NCI-H1092 (cell line): ENCODE measurements at places on chromosomes 3 and 15.

- no peak for DNase-seq
These were observed 126.5 kb downstream of the DGKG start for GRCh38 chr3:186235554-186235953.

DNA sequence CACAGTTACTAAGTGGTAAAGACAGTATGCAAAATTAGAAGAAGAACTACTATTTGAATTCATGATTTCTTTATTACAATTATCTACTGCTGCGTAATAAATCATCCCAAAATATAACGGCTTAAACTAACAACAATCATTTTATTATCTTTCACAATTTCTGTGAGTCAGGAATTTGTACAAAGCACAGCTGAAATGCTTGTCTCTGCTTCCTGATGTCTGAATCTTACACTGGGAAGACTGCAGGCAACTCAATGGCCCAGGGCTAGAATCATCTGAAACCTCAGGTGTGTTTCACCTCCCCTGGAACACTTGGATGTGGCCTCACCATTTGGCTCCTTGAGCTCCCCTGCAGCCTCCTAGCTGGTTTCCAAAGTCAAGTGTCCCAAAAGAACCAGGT, 145.1 kb downstream of the MAGI1 start:
- DNase-seq = no peak

DNA sequence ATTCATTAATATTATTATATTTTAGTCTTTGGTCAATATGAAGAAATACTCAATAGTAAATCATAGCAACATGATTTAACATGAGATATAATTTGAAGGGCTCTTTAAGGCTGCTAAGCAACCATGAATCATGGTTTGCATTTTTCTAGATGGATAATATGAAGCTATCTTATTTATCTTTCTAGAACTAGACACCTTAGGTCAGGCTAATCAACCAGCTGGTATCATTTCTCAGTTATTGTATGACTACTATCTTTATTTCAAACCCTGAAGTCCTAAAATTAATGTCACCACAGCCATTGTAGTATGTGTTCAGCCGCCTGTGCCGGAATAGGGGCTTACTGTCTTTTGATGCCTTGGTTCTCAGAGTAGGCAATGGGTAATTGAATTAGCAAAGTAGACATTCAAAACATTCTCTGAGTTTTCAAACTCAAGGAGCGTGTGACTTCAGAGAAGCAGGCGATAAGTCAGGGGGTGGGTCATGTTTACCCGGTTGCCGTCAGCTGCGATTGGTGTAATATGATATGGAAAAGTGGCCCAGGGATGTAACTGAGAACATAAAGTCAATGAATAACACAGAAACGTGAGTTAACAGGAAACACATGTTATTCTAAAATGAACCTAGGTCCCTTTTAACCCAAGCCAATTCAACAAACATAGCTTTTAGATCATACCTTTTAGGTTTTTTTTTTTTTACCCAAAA, 93.4 kb upstream of the CTDSPL start:
- peak; percentile 30 for DNase-seq

GRCh38 chr3:42799376-42799775, 4.9 kb downstream of the HIGD1A start:
- no peak for DNase-seq

GRCh38 chr3:12768579-12769527, 9.8 kb upstream of the TMEM40 start:
- DNase-seq = no peak

DNA sequence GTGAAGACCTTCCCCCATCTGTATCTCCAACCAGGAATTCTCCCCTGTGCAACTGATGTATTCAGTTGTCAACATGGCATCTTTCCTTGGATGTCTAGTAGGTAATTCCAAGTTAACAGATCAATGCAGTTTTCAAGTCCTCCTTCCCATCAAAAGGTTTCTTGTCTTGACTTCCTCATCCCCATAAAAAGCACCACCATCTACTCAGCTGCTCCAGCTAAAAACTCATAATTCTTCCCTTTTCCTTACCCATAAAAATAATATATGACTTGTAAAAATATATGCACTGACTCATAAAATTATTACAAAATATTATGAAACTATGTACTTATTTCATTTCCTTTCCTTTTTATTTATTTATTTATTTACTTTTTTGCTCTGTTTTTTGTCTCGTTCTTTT, 5.0 kb upstream of the CAND2 start:
- no peak for DNase-seq

GRCh38 chr15:91921188-91921842, 67.8 kb downstream of the SLCO3A1 start:
- DNase-seq = no peak

- DNase-seq = no peak
These were observed 33.6 kb downstream of the MORF4L1 start for GRCh38 chr15:78906316-78906620.

GRCh38 chr3:190004656-190005055, 116.0 kb downstream of the P3H2 start:
- DNase-seq = no peak

DNA sequence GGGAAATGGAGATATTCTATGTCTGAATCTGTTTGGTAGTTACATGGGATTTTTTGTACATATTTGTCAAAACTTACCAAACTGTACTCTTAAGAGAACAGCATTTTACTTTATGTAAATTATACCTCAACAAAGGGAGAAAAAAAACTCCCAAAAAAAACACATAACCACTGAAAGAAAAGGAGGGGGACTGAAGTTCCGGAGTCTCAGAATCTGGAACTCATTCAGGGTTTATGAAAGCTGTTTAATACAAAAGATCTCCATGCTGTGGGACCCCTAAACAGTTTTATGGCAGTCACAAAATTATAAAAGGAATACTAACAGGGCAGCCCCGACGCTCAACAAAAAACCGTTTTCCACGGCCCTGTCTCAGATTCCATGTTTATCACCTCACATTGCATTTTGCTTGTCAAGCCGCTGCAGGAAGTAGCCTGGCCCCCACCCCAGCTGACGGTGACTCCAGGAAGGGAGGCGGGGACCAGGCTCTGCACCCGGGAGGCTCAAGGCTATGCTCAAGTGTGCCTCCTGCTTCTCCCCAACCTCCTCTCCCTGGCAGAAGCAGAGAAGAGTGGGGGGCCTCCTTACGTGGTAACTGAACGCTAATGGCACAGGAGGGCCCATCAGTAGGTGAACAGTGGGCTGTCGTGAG, 29.3 kb downstream of the RFT1 start:
- no peak for DNase-seq

DNA sequence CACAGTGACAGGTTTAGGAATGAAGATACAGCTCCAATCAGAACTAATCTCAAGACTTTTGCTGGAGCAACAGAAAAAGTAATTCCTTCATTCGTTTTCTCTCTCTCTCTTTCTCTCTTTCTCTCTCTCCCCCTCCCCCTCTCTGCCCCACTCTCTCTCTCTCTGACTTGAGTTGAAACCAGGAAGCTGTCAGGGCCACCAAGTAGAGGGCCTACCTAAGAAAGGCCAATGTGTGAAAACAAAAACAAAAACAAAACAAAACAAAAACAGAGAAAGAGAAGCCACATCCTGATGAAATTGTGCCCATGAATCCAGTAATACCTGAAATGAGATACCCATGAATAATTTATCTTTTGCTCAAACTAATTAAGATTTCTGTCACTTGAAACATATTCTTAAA, 72.9 kb downstream of the ATP8B4 start:
- no peak for DNase-seq

DNA sequence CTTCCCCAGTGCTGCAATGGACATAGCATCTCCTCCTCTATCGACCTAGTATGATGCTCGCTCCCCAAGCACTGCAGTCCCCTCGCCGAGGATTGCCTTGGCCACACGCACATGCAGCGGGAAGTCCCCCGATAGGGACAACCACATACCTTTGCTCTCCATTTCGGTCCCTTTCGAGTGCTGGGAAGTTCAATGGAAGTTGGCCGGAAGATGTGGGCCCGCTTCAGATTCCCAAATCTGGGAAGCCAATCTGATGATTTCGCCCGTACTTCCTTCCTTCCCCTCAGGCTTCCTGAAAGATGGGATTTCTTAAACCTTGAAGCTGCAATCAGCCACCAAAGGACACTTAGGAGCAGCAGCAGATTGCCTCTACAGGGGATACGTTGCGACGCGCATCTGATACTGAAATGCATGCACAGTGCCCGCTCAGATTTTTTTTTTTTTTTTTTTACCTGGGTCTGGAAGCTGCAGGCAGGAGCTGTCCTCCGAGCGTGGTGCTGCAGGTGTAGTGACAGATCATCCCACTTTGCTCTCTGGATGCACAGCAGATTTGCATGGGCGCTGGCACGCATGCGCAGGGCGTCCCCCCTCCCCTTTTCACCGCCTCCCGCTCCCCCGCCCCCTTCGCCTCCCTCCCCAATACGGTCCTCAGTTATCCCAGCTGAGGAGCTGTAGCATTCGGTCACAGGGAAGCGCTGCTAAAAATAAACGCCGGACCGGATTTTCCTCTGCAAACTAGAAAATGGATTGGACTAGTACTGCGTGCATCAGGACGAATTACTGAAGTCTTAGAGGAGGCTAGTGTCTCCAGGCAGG, at the start of gene FGF12:
Gene FGF12, minus strand, starts transcription at position 510 of the 816 bp plus-strand sequence.
- peak; percentile 76 for DNase-seq

GRCh38 chr15:53627279-53627678, 132.2 kb downstream of the WDR72 start:
- DNase-seq = no peak

DNA sequence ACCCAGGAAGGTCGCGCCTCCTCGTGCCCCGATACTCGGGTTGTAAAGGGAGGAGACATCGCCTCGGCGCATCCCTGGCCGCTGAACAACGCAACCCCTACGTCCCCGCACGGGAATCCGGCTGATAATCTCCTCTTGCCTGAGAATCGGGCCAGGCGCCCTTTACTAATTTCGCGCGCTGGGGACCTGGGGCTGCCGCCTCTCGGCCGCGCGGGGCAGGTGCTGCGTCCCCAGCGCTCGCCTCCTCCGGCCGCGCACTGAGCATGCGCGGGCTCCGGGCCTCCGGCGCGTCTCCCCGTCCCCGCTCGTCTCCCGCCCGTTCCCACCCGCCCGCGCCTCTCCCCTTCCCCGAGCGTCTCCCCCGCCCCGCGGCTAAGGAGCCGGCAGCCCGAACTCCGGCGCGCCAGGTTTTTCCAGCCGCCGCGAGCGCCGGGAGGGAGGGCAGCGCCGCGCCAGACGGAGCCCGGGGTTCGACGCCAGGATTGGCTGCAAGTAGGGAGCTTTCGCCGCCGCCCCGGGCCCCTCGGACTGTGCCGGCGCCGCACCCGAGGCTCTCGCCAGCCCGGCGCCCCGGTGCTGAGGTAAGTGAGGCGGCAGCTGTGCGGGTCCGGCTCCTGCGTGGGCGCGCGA, at the start of gene CNTN4:
Gene CNTN4, plus strand, starts transcription at position 469 of the 630 bp plus-strand sequence.
- DNase-seq = peak; percentile 76

DNA sequence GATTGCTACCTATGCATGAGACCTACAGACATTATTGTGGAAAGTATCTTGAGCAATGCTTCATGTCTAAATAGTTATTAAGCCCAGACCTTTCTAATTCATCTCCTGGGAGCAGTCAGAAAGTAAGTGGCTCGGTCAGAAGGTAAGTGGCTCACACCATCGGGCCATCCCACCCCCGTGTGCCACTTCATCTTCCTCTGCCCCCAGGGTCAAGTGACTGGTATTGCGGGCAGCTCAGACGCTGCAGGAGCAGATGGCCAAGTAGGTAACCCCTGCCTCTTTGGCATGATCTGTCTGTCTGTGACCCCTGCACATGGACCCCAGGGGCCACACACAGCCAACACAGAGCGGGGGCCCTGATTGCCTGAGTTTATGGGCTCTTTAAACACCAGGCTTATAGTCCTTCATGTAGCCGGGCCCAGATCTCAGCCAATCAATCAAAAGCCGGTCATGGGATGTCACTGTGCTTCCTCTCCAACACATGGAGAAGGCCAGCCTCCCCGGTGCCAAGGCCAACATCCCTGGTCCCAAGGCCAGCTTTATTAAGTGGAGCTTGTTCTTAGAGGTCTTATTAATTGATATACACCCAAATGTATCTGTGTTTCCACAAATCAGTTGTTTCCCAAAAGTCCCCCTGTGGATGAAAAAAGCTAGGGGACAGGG, 42.9 kb downstream of the LARP6 start:
- DNase-seq = no peak

DNA sequence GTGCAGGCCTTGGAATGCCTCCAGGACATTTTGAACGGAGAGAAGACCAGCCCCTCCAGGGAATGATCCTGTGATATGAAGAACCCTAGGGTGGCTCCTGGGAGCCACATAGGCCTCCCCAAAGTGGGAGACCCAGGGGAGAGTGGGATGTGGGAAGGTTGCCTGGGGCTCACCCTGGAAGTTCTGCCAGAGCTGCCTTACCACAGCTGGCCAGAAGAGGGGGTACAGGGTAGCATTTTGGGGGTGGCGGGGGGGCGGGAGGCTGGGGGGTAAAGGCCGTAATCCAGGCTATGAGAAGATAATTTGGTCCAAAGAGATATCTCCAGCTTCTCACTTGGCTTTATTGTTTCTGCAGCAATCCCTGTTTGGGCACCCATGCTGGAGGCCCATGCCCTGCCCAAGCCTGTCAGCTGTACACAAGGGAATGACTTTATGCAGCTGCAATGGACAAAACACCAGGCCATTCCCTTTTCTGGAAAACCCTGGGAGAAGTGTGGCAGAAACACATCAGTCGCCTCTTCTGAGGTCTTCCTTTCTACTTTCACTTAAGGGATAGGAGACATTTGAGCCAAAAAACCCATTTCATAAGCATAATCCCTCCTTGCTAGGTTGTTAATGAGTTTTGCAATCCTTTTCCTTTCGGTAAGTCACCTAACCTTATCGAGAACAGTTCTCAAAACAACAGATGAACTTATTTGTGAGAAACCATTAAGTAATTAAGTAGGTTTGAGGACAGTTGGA, 11.0 kb upstream of the MUSTN1 start:
- DNase-seq = no peak

- no peak for DNase-seq
These were observed 321.0 kb upstream of the C2CD4B start for GRCh38 chr15:62486041-62486440.

GRCh38 chr3:128556384-128556783, 63.4 kb upstream of the GATA2 start:
- DNase-seq = no peak

GRCh38 chr15:32029862-32030781, at the start of gene CHRNA7:
Gene CHRNA7 (plus strand): TSS chr15:32030515. CDS start chr15:32030595, 80 bp downstream.
- DNase-seq = peak; percentile 41

DNA sequence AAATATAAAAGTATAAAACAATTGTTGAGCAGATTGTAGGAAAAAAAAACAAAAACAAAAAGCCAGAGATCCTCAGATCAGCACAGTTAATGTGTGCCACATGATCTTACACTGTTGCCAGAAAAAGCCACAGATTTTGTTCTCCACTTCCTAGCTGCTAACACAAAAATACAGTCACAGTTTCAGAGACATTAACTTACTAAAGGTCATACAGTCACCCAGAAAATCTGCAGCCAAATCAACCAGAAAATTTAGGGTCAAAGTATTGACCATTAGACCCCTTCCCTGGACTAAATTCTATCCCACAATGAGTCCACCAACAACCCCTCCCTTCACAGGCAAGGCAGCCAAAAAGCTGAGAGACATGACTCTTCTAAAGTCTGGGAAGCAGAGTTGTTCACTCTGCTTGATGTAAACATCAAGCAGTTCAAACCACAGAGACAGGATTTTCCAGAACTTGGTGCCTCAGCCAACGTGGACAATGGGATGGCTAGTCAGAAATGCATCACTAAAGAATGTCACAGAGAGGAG, 59.1 kb downstream of the SST start:
- no peak for DNase-seq

GRCh38 chr3:122030381-122031122, 8.5 kb upstream of the ILDR1 start:
- no peak for DNase-seq
